Ecto neural progenitor cell (in vitro differentiated cells): ENCODE measurements at places on chromosomes 7 and 10.

DNA sequence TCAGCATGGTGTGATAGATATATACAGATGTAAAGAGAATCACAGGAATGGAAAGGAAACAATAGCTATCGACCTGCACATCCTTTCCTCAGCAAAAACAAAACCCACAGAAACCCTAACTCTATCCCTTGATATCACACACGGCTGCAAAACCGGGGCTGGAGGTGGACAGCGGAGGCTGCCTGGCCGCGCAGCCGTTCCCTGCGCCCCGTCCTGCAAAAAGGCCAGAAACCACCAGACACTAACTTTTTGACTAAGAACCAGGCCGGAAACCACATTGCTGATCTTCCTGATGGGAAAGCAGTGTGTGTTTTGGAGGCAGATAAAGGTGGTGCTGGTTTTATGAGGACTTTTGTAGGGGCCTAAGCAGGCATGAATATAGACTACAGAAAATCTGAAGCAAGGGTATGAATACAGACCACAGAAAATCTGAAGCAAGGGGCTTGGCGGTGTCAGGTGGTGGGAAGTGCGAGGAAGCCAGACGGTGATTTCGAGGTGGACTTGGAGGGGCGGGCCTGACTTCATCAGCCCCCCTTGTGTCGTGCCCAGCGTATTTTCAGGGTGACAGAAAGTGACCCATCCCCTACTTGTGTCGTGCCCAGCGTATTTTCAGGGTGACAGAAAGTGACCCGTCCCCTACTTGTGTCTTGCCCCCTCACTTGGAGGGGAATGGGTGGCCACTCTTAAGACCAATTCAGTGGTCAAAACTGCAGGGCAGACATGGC lies 123.3 kb downstream of the WDR37 start:
- no peak for DNase-seq

DNA sequence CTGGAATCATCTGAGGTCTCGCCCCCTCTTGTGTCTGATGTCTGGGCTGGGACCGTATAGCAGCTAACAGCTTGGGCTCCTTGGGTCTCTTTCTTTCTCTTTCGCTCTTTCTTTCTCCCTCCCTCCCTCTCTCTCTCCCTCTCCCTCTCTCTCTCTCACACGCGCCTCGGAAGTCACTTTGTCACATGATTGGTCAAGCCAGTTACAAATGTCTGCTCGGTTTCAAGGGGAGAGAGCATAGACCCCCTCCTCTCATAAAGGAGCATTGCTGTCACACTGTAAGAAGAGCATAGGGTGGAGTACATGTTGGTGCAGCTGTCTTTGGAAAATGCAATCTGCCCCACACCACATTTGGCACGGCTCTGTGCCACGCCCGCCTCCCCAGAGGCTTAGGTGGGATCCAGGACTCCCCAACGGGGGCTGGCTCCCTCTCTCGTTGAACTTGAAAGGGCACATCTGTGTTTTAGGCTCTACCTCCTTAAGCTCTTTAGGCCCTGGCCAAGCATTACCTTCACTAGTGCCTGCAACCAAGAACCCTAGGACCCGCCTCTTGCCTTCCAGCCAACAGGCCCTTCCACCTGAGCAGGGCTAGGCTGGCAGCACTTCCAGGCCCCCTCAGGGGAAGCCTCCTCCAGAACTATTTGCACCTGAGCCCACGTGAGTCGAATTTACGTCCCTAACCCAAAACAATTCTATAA lies 61.9 kb upstream of the CACUL1 start:
- no peak for DNase-seq

- no peak for DNase-seq
Measured at GRCh38 chr7:16740996-16741395, 12.6 kb upstream of the TSPAN13 start.

- no peak for DNase-seq
Measured at GRCh38 chr7:111982804-111983203, 223.4 kb downstream of the DOCK4 start.

DNA sequence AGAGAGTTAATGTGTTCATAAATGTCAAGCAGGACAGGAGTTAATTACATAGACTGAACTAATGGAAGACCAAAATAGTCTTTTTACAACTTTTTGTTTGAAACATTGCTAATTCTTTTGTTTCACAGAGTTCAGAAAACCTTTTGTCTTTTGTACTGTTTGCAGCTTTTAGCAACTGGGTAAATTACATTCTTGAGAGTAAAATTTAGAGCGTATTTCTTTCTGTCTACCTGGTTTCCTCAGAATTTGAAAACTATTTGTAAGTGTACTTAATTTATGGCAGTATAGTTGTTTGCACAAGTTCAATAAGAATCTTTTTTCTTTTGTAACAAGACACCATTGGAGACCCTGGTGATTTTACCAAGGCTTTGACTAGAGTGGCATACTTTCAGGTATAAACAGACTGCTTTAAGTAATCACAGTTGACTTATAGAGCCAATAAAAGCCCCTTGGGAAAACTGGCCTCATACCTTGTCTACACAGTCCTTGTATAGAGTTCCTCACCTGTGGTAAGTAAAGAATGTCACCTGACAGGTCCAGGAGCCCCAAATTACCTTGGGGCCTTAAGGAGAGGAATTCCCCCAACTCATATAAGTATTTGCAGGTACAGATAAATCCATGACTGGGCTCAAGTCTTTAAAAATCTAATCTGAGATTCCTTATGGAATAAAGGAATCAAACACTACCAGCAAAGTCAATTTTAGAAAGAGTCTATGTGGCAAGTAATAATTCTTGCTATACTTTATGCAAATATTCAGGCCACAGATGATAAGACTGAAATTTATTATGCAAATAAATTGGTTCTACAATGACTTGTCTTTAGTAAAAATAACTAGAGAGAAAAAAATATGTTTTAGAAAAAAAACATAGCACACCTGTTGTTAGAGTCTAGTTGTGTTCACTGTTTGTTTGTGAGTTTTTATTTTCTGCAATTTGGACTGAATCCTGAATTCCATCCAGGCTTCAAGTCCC lies 23.6 kb upstream of the CREB3L2 start:
- no peak for DNase-seq

GRCh38 chr10:11144626-11145494 lies 127.2 kb downstream of the CELF2 start:
- DNase-seq: no peak

GRCh38 chr7:100607111-100607510 lies 4.9 kb downstream of the PCOLCE start:
- DNase-seq: no peak

DNA sequence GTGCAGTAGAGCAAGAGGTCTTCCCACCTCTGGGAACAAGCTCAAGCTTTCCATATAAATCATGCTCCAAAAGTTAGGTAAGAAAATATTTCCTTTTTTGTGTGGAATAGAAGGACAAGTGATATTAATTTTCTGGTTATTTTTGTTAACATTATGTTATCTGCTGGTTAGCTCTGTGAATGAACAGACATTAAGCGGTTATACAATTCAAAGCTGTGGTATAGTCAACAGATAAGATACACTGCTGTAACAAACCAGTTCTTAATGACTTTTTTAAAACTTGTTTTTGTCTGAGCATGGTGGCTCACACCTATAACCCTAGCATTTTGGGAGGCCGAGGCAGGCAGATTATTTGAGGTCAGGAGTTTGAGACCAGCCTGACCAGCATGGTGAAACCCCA lies 43.0 kb upstream of the PRKAR2B start:
- DNase-seq: no peak

GRCh38 chr10:132192991-132193665 lies 6.4 kb downstream of the DPYSL4 start:
- no peak for DNase-seq

DNA sequence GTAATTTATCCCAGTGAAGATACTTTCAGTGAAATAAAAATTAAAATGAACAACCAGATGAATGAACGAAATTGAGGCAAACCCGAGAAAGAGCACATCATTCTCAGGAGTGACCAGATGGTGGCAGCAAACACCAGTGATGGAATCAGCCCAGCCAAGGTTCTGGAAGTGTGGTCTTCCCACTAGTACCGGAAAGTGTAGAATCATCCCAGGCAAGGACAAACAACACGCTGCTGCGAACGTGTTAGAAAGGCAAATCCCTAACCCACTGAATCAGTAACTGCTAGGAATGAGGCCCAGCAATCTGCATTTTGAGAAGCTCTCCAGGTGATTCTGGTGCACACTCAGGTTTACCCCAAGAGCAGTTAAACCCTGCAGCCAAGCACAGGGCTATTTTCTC lies 15.5 kb upstream of the SLC18A3 start:
- no peak for DNase-seq

- no peak for DNase-seq
Measured at GRCh38 chr7:146635205-146636032, 518.8 kb downstream of the CNTNAP2 start.

DNA sequence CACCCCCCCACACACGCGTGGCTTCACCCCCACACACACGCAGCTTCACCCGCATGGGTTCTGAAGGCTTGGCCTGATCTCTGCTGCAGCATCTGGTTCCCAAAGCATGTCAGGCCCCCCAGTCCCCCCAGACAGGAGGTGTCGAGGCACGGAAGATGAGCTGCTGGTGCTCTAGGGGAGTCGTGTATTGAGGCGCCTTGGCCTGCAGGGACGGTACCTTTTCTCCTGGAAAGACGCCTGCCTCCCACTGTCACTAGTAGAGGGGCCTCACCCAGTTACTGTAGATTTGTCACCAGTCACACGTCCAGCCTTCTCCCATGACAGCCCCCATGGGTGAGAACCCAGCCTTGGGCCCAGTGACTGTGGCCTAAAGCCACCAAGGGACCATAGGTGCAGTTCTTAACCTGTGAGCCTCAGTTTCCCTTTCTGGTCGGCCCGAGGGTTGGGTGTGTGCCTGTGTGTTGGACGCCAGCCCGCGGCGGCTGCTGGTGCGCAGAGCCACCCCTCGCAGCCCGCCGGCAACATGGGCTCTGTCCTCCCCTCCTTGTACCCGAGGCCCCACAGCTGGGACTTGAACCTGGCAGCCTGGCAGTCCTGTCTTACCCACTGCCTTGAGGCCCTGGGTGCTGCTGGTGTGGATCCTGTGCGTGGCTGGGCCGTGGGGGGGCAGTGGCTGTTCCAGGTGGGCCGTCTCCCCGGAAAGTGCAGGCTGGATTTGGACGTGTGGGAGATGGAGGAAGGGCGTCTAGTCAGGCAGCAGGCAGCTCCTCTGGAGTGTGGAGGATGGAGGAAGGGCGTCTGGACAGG lies 81.7 kb downstream of the NKX6-2 start:
- no peak for DNase-seq

DNA sequence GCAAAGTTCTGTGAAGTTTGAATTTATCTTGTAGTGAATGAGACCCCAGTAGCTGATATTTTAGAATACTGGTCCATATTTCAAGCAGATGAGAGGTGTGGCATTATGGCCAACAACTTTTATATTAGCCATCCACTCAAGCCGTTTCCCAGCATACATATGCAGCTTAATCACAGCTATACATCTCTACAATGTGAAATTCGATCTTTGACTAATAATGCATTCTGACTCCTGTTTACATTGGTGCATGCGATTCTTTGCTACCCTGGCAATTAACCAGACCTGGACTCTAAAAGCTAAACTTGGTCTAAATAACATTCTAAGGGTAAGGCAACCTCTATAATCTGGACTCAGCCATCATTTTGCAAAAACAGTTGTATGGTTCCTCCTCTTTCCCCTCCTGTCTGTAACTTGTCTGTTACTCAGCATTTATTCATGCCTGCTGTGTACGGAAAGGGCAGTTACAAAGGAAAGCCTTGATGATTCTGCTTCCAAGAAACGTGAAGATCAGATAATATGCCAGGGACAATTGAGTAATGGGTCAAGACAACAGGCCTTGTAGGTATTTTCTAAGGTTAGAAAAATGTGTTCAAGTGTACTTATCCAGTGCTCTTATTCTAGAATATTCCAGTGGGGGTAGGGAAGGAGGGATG lies 50.6 kb downstream of the PNLIPRP2 start:
- DNase-seq: no peak

GRCh38 chr10:79129361-79129997 lies 60.7 kb downstream of the ZMIZ1 start:
- DNase-seq: peak; percentile 86

- no peak for DNase-seq
Measured at GRCh38 chr10:131219955-131220489, 91.5 kb downstream of the TCERG1L start.

- no peak for DNase-seq
Measured at GRCh38 chr10:73888514-73888913, 14.2 kb upstream of the CAMK2G start.

- DNase-seq: no peak
Measured at GRCh38 chr10:75013007-75013406, 98.4 kb upstream of the SAMD8 start.

DNA sequence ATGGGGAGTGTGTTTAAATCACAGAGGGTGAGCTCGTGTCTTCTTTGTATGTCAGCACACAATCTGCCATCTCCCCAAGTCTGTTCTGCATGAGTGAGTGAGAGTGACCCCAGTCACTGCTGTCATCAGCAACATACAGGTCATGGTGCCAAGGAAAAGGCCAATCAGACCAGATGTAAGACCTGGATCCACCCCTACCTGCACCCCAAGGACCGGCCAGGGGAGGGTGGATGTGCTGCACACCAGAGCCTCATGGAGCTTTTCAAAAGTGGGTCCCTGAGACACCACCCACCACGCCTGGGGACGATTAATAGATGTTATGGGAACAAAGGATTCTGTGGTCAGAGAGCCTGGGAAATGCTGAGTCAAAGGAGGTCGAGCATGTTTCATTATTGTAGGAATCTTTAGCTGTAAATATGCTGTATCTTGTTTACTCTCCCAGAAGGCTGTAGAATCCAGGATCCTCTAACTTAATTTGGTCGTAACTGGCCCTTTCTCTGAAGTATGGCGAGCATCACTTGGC lies 420.5 kb downstream of the RPS24 start:
- no peak for DNase-seq

DNA sequence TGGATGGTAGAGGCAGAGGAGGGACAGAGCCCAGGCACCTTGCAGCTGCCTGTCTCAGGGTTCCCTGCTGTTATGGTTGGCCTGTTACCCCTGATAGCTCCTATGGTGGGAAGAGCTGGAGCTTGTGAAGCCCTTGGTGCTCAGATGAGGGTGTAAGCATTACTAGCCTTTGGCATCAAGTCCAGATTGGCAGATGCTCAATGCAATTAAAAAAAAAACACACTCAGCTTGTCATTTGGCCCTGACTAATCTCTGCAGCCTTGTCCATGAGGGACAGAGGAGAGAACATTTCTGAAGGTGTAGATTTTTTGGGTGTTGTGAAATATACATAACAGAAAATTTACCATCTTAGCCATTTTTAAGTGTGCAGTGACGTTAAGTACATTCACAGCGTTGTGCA lies 86.3 kb downstream of the PLPP4 start:
- DNase-seq: no peak

DNA sequence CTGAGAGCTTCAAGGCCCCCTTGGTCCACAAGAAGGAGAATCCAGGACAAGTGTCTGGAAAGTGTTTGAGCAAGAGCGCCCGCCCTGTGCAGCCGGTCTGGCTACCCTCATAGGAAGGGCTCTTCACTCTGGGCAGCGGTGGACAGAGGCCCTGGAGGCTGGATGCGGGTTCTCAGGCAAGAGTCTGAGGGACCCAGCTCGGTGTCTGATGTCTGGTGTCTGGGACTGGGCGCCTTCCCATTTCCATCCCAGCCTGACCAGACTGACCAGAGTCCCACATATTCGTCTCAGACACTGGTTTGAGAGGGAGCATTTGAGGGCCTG lies 59.8 kb downstream of the HK1 start:
- DNase-seq: no peak
